A172 (cell line): ENCODE measurements at places on chromosomes 5 and 9. TPM values are rescaled to one million over a fixed set of nuclear protein-coding genes. Genes with fewer than 3 reads are reported as not detected.
A peak's percentile ranks its signal among the peaks of the same experiment; 100 is the strongest.

Gene C9orf57
- not detected in 2 replicates for total RNA-seq

Gene ELOVL7
- 7.2 and 8.2 TPM in 2 replicates for total RNA-seq

DNA sequence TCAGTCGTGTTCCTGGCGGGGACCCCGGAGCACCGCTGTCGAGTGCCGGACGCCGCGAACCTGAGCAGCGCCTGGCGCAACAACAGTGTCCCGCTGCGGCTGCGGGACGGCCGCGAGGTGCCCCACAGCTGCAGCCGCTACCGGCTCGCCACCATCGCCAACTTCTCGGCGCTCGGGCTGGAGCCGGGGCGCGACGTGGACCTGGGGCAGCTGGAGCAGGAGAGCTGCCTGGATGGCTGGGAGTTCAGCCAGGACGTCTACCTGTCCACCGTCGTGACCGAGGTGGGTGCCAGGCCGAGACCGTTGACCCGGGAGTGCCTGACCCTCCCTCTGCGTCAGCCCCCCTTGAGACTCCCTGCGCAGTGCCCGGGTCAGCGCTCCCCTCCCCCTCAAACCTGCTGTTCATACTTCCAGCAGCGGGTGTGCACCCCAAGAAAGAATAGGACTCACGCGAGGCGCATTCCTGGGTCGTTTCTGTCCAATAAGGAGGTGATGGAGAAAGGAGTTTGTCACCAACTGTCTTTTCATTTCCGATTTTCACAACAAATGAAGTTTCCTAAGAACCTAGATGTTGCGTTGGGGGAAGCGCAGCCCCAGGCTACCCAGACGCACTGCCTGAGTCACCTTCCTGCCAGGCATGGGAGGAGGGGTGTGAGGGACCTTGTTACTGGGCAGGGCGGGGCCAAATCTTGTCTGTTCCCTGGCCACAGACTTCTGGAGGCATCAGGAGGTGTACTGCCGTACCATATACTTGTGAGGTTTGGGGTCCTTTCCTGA, 722 bp downstream of the SLC22A4 start:
- peak; percentile 89 for DNase-seq

- DNase-seq: peak; percentile 26
These were observed 2.0 kb upstream of the CCL27 start for GRCh38 chr9:34664281-34665066.

- no peak for DNase-seq
These were observed 229.2 kb downstream of the MRPS30 start for GRCh38 chr5:45037927-45038326.
